ENCODE measurements at places on chromosomes 4 and X.

GRCh38 chrX:23103546-23103945 lies 103.8 kb downstream of the DDX53 start:
- no peak for DNase-seq

GRCh38 chr4:15746110-15746509 lies 32.0 kb upstream of the CD38 start:
- no peak for DNase-seq

GRCh38 chr4:6944301-6945051 lies 34.9 kb downstream of the TBC1D14 start:
- DNase-seq = no peak

- DNase-seq = no peak
These were observed 154.2 kb downstream of the FHIP1A start for GRCh38 chr4:151563194-151563593.

DNA sequence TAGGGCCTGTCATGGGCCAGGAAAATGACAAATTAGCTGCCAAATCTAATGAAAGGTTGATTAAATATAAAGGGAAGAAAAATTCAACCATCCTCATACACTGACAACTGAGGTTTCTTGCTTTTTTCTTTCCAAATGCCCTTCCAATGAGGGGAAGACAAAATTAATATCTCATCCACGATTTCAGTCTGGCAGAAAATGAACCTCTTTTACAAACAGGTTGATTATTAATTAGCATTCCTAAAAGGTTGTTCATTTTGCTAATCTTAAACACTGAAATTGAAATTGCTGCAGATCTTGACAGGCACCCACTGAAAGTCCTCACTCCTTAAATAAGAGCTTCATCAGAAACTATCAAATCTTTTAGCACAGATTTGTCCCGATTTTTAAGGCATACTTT lies 45.5 kb downstream of the NPFFR2 start:
- DNase-seq = no peak

- DNase-seq = no peak
These were observed 3.9 kb downstream of the MSMO1 start for GRCh38 chr4:165331359-165331758.

GRCh38 chr4:185209031-185209851 lies at the start of gene SNX25:
Gene SNX25 (plus strand): TSS chr4:185209598. CDS start chr4:185209827, 229 bp downstream.
- DNase-seq = no peak

GRCh38 chrX:84735025-84735424 lies 232.8 kb upstream of the HDX start:
- no peak for DNase-seq

DNA sequence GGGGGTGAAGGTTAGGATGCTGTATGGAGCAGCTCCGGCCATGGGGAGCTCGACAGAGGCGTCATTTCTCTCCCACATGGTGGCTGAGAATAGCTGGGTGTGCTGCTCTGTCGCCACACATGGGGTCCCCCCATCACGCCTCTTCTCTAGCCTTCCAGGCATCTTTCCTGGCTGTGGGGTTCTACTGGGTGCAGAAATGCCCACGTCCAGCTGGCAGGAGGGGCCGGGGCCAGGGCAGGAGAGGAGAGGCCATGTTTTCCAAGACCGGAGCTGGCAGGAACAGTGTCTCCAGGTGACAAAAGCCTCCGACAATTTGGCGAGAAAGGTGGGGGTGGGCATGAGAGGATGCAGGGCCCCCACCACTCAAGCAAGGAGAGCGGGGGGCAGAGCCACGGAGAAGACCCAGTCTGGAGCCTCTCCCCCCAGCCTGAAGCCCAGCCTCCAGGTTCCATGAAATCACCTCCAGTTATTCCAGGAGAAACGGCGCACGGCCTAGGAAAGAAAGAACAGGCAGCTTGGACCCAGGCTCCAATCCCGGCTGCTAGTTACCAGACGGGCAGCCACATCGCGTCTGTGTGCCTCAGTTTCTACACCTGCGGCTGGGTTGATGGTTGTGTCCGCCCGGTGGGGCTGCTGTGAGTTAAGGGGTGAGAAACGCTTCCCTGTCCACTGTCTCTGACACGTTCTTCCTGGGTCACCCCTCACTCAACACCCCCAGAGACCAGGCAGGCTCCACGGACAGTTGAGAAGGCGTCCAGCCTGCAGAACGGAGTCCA lies 27.4 kb upstream of the SPON2 start:
- no peak for DNase-seq

GRCh38 chr4:84931961-84932360 lies 34.5 kb downstream of the WDFY3 start:
- no peak for DNase-seq

DNA sequence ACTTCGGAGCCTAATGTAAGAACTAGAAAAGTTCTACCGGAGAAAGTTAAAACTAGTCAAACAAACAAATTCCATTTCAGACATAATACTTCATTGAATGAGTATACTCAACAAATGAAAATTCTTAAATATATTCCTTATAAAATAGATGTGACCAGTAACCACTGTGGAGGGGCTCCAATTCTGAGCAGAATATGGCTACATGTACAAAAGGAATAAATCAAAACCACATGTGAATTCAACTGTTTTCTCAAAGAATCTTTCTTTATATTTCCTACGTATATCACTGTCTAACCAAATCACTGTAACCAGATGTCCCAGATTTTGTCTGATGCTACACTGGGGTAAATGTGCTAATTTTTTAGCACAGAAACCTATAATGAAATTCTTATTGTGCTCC lies 49.0 kb downstream of the HTN1 start:
- DNase-seq = no peak

DNA sequence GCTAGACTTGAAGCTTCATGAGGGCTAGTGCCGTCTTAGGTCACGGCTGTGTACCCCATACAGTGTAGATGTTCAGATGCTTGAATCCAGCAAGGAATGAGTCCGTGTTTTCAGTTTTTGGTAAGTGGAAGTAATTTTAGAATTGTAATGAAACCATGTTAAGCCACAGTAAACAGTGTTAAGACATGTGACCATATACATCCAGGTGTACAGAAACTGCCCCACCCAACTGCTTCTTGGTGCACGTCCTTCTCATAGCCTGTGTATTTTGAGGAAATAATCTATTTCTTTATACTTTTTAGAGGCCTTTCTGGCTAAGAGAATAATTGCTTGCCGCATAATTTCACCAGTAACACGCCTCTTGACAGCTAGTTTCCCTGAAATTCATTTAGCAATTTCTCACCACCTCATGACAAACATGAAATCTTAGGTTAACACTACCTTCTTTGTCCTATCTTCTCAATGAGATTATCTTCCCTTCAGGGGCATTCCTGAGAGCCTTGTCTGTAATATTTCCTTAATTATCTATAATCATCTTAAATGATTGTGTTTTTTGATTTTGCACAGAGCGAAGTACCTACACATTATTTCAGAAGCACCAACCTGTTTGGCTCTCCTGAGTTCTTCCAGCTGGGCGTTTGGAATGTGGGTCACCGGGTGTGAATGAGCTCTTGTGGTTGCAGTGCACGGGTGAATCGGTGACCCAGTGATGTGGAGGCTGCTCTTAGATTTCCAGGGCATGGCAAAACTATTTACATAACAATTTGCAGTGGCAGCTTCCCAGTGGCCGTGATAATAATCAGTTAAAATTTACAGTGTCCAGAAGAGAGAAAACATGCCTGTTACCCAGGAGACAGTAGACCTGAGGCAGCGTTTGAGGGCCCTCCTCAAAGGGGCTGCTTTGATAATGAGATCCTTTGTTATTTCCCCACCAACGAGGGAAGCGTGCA lies 50.2 kb upstream of the TADA2B start:
- DNase-seq = no peak

DNA sequence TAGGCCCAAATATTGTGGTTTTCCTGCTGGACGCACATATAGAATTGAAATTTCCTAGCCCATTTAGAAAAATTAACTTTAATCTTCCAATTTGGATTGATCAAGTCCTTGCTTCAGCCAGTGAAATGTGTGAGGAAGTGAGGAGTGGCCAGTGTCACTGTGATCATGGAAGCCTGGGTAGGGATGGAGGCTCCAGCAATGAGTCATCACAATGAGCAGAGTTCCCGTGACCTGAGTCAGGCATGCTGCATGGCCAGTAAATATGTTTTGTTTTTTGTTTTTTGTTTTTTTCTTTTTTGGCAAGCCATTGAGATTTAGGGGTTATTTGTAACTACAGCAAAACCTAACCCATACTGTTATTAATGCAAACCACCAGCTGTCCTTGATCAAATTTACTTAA lies 52.1 kb downstream of the IDS start:
- no peak for DNase-seq

DNA sequence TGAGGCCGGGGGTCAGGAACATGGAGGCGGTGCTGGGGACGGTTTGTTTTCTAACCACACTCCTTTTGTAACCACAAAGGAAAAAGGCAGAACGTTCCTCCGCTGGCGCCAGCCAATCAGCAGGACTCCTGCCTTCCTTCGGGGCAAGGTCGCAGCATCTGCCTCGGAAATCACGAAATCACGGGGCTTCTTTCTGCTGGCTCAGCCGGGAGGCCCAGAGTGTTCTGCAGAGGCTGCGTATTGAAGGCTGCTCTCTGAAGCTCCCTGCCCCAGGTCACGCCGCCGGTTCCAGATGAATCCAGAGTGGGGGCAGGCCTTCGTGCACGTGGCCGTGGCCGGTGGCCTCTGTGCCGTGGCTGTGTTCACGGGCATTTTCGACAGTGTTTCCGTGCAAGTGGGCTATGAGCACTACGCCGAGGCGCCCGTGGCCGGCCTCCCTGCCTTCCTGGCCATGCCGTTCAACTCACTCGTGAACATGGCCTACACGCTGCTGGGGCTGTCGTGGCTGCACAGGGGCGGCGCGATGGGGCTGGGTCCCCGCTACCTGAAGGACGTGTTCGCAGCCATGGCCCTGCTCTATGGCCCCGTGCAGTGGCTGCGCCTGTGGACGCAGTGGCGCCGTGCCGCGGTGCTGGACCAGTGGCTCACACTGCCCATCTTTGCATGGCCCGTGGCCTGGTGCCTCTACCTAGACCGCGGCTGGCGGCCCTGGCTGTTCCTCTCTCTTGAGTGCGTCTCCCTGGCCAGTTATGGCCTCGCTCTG lies 9.4 kb downstream of the TMEM187 start:
- DNase-seq = no peak

- no peak for DNase-seq
These were observed 128.2 kb upstream of the RASGEF1B start for GRCh38 chr4:81599742-81600380.

DNA sequence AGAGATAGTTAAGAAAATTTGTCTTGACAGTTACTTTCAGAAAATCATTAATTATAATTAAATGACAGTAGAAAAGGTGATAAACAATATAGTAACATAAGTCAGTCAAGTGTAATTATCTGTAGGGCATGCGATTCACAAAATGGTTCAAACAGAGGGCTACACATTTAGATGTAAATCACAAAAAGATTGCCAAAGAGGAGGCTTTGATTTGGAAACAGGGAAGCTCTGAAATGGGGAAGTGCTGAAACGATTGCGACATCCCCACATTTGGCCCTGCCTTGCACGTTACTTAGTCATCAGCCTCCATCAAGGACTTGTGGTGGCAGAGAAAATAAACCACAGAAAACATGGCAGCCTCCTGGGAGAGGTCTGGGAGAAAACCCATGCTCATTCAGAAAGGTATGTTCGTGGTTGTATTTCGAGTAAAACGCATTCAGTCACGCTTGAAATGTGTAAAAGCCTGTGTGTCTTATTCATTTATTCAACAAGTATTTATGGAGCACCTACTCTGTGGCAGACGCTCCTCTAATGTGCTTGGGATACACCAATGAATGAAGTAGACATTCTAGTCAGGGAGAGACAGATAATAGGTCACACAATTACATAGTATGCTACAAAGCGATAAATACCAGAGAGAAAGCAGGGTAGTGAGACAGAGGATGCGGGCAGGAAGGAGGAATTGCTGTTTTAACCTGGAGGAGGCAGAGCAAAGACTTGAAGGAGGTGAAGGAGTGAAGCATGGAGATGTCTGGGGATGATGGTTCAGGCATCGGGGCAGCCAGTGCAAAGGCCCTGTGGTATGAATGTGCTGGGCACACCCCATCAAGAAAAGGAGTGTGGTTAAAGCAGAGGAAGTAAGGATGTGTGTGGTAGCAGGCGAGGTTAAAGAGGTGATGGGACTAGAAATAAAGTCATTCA lies 7.8 kb downstream of the RBM47 start:
- peak; percentile 94 for DNase-seq

- DNase-seq = no peak
These were observed 57.1 kb upstream of the DDX3X start for GRCh38 chrX:41276661-41277506.

DNA sequence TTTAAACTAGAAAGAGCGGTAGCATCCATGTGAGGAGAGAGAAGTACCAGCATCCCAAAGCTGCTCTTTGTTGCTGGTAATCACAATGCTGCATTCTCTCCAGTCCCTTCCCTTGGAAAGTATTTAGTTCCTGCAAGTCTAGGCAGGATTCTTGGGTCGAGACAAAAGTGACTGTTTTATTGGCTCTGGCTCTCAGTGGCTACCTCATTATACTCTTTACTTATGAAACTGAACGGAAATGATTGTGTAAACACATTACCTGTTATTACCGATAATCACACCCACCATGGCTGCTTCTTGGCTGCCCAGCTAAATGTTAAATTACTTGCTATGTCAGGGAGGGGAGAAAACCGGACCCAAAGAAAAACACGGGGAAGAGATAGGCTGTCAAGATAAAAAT lies 26.2 kb downstream of the ATXN3L start:
- DNase-seq = no peak

- no peak for DNase-seq
These were observed 246.3 kb upstream of the ADGRL3 start for GRCh38 chr4:60953826-60954225.

DNA sequence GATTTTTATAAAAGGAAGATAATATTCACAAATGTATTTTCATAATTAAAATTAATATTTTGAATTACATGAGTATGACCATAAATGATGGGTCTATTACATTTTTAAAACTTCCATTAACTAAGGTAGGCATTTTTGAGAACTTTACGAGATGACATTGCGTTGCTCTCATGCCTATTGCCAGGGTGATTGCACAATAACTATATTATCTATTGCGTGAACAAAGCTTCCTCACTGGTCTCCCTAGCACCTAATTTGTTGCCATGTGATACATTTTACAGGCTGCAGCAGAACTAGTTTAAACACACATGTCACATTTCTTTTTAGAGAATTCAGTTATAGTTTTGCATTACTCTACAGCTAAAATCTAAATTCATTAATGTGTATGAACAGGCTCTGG lies 289.7 kb upstream of the GRID2 start:
- DNase-seq = no peak

GRCh38 chrX:153582896-153583295 lies 16.0 kb downstream of the CCNQ start:
- DNase-seq = no peak

DNA sequence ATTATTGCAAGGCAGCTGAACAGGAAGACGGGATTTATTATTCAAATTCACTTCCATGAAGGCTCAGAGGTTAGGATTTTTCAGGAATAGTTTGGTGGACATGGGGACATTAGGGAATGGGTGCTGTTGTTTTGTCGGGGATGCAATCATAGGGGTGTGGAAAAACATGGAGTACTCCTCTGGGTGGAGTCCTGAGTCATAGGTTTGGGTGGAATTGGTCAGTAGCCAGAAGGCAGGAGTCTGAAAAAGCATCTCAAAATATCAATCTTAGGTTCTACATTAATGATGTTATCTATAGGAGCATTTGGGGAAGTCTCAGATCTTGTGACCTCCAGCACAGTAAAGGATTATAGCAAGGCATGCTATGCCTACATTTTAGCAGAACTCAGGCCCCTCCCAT lies 14.5 kb upstream of the ETNPPL start:
- no peak for DNase-seq

Data from AG04450 (cell line).